NCI-H774 (cell line): ENCODE measurements at places on chromosomes 2 and 18.
A peak's percentile ranks its signal among the peaks of the same experiment; 100 is the strongest.

GRCh38 chr18:4605212-4605611, 150.1 kb upstream of the DLGAP1 start:
- DNase-seq: no peak

DNA sequence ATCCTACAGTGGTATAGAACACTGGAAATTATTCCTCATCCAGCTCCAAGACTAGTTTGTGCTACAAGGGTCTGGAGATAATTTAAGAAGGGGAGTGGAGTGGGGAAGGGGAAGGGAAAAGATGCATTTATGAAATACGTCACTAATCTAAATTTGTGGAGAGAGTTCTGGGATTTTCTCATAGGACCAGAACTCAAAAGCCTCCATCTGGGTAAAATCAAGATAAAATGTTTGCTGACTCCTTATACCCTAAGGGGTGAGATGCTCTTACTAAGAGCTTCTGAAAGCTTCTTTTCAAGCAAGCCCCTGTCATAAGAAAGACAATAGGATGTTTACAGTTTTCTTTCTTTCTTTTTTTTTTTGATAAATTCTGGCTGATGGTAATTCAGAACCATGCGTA, 88.5 kb upstream of the RBMS1 start:
- no peak for DNase-seq

DNA sequence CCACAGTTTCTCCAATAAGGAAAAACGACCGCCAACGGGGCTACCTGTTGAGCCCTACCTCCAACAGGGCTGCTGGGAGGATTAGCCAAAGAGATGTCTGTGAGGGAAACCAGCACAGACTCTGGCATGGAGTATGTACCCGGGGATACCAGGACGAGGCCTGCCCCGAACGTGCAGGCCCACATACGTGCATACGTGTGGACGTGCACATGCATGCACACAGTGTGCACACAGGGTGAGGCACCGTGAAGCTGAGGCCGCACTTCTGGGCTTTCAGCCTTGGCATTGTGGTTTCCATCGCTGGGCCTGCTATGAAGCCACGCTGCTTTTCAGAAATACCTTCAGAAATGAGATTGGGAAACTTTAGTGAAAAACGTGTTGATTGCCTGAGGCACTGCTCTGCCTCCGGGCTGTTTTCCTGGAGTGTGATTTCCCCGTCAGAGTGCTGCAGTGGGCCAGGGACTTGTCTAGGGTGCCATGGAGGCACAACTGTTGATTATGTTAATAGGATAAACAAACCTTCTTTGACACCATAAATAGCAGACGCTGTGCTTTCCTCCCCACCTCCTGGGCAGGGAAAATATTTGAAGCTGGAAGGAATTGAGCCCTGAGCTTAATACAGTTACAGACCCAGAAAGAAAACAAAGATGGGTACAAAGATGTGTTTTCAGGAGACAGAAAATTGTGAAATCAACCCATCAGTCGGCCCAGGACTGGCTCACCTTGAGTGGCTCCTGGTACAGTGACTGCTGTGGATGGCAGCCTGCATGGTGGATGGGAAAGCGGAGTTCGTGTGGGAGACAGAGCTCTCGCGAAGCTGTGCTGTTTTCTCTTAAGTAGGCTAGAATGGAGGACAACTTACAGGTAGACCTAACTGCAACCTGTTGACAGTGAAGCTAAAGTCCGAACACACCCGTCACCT, 182.3 kb downstream of the FAM210A start:
- no peak for DNase-seq

DNA sequence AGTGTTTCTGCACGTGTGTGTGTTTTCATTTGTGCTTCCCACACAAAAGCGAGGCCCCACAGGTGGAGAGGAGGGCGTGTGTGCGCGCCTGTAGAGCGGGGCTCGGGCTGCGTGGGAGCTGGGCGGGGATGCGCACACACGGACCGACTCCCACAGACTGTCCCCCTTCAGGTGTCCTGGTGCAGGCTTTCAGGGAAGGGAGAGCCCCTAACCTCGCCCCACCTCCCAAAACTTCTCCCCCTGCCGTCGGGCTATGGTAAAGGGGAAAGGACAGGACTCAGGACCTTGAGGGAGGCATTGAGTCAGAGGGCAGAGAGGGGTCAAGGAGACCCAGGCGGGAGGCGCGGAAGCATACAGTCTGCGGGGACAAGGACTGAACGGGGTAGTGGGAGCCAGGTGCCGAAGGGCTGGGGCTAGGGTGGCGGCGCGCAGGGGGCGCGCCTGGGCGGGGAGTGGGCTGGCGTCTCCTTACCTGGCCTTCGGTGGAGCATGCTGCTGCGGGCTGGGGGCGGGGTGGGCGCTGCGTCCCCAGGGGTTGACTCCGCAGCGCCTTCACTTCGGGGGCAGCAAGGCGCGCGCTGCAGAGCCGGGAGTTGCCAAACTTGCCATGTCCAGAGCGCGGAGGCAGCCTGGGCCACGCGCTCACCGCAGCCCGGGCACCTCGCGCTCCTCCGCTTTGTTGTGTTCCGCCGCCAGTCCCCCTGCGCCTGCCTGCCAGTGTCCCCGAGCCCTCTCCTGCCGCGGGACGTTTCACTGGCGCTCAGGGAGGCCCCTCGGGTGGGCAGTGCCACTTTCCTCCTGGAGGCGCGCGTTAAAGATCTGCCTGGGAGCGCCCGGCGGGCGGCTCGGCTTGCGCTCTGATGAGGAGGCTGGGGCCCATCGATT, 302.0 kb downstream of the NCKAP5 start:
- DNase-seq: no peak

- DNase-seq: no peak
Measured at GRCh38 chr2:118146315-118147283, 58.3 kb downstream of the INSIG2 start.

GRCh38 chr18:55587418-55588110, 428 bp downstream of the TCF4 start:
- peak; percentile 35 for DNase-seq

- DNase-seq: no peak
Measured at GRCh38 chr2:185463481-185463880, 275.1 kb upstream of the FSIP2 start.

DNA sequence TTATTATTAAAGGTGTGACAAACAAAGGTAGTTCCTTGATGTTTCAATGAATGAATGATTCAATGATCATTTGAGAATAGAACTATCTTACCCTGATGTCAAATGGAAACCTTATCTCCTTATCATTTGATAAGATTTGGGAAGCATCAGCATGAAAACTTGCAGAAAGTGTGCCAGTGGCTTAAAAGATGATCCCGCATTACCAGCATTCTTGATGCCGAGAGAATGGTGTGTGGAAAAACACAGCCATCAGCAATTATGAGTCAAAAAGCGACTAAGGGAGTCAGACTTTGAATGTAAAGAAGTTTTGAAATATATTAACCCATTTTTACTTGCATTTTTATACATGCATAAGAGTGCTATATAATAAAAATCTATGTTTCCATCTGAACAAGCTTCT, 93.7 kb downstream of the MAIP1 start:
- no peak for DNase-seq

DNA sequence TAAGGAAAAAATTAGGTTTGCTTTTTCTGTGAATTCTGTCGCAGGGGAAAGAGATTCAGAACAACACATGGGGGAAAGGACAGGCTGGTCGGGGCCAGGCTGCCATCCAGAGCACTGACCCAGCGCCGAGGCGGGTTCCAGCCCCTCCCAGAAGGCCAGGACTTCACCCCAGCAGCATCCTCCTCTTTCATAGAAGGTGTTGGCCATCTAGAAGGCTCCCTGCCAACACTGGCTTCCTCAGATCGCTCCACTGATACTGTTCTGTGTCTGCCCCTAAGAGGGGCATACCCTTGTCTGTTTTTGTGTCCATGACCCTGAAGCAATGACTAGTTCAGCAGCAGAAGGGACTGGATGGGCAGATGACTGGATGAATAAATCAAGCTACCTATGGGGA, 144.5 kb downstream of the HDAC4 start:
- no peak for DNase-seq

DNA sequence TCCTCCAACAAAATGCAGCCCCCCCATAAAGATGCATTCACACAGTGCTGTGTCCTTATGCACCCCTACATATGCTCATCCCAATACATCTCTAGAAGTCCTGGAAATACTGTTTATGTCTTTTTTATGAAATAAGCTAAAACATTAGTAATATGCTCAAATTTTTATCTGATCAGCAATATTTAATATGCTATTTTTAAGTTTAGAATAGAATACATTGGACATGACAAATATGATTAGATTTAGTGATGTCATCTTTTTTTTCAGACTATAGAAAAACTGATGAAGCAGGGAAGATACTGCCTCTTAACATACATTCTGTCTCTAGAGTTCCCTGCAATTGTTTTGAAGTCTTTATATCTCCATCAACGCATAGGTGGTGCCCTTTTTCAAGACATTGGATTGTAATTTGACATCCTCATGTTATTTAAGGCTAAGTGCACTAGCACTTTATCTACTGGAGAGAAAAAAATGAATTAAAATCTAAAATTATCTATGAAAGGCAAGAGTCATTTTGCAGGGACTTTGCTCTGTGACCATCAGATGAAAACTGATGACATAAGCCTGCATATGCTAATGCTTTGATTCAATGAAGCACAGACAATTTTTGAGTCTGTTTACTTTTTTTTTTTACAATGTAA, 395.3 kb downstream of the LPIN1 start:
- DNase-seq: no peak

DNA sequence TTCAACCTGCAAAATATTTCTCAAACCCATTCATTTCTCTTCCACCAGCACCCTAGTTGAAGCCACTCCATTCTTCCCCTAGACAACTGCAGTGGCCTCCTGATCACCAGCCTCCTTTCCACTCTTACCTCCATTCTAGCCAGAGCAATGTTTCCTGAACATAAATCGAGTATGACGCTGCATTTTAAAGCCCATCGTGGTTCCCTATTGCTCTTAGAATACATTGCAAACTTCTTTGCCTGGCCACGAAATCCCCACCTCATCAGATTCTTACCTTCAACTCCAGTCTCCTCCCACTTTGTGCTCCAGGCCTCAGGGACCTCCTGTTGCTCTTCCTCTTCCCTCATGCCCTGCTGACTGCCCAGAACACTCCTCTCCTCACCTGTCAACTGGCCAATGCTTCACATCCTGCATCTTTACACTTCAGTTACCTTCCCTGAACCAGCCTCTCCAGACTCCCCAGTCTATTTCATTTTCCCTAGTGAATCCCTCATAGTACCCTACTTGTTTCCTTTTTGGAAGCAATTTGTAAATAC, 176.5 kb upstream of the CTAGE1 start:
- no peak for DNase-seq

- peak; percentile 89 for DNase-seq
Measured at GRCh38 chr2:43634604-43635306, 2.3 kb upstream of the PLEKHH2 start.

DNA sequence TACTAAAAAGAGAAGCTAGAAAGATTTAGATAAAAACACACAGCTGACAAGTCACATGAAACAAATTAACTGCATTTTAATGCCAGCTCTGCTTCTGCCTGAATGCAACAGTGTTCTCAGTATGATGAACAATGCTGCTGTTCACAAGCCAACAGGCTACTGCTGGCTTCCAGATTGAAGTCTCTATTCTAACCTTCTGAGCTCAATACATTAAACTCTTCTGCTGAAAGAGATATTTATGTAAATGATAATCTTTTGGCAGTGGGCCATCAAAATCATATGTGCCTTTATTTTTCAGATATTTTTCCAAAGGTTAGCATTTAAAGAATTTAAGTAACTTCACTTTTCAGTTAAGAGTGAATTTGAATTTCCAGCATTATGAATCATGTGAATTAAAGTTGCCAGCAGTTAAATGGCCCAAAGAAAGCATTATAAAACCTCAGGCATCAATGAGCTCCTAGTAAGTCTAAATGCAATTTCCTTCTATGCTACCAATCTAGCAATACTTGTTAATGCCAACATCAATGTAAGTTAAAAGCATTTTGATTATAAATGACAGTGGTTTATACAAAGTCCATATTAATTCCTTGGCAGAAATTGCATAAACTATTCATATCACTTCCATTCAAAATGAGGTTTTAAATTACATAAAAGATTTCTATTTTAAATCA, 72.4 kb downstream of the ID2 start:
- no peak for DNase-seq

GRCh38 chr18:79445696-79446561, 50.2 kb downstream of the NFATC1 start:
- DNase-seq: no peak

- DNase-seq: no peak
Measured at GRCh38 chr2:222033541-222033940, 265.3 kb downstream of the PAX3 start.

- no peak for DNase-seq
Measured at GRCh38 chr2:55877087-55877436, 46.5 kb downstream of the EFEMP1 start.

GRCh38 chr2:223000872-223001796, 50.9 kb upstream of the KCNE4 start:
- DNase-seq: no peak

DNA sequence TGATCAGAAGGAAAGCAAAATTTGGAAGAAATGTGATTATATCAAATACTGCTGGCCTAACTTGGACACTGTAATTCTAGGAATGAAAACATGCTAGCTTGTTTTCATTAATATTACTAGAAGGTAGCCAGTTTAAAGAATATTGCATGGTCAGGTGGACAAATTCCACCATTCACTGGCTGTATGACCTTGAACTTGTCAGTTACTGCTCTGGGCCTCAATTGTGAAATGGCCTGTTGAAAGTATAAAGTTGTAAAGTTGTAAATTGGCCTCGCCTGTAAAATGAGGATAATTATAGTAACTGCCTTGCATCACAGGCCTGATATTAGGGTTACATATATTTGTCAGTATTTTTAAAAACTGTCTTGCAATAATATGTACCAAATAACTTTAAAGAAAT, 398.4 kb upstream of the CHST9 start:
- no peak for DNase-seq

- DNase-seq: no peak
Measured at GRCh38 chr18:58861861-58862301, 2.8 kb upstream of the ZNF532 start.

DNA sequence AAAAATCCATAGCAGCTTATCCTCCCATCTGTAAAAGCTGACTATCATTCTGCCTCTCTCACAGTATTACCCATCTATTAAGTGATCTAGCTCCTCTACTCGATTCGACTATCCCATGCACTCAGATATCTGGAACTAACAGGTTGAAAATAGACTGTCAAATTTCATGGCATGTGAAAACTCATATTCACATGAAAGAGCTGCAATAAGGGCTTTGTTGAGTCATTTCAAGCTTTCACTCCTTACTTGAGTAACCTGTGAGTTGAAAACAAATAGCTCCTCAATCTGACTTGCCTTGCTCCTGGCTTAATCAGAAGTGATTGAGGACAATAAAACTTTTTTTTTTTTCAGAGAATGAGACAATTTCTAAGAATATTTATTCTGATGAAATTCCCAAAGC, 192.4 kb upstream of the ERBB4 start:
- DNase-seq: no peak

- no peak for DNase-seq
Measured at GRCh38 chr2:447902-448665, 160.2 kb upstream of the ALKAL2 start.

GRCh38 chr2:211387734-211388133, 831.3 kb downstream of the CPS1 start:
- no peak for DNase-seq
